ENCODE measurements at places on chromosomes 13 and 19.

DNA sequence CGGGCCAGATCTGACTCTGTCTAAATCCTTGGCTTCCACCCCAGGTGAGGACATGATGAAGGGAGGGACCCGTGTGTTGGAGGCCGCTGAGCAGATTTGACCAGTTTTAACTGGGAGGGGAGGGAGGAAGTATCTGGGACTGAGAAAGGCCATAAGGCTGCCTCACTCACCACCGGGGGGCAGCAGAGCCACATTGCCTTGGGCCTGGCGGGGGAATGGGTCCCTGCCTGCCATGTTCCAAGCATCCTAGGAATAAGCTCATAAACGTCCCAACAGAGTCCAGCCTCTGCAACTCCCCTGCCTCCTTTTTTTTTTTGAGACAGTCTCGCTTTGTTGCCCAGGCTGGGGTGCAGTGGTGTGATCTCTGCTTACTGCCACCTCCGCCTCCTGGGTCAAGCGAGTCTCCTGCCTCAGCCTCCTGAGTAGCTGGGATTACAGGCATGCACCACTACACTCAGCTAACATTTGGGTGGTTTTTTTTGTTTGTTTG, 15.5 kb downstream of the MAST3 start:
- peak; percentile 81 for DNase-seq

GRCh38 chr13:31485651-31486051, 253.7 kb upstream of the RXFP2 start:
- peak; percentile 48 for DNase-seq

DNA sequence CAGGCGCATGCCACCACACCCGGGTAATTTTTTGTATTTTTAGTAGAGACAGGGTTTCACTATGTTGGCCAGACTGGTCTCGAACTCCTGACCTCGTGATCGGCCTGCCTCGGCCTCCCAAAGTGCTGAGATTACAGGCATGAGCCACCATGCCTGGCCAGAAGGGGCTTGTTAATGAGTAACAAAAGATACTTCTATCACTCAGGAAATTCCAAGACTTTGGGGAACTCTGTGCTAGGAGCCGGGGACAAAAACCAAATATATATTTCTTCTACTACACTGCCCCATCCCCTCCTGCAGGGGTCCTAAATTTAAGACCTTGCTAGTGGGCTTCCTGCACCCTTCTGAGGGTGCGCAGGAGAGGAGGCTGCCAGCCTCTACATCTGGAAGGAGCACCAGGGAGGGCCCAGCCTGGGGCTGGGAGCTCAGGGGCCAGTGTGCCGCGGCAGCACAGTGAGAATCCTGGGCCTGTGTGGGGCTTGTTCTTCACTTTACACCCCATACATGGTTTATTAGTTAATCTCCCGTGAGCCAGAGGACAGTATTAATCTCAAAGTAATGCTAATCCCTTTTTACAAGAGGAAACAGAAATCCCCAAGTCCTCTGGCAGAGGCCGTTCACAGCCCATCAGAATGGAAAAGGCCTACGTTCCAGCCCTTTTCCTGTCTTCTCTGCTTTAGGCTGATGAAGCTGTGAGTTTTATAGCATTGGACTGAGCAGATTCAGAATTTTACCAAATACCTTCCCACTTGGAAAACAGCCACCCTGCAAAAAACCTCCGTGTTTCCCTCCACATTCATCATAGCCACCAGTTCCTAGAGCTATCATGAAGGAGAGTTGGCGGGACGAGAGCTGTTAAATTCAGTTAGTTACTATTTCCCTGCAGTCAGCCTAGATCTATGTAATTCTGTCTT, 44.4 kb upstream of the NPAS1 start:
- DNase-seq = no peak

DNA sequence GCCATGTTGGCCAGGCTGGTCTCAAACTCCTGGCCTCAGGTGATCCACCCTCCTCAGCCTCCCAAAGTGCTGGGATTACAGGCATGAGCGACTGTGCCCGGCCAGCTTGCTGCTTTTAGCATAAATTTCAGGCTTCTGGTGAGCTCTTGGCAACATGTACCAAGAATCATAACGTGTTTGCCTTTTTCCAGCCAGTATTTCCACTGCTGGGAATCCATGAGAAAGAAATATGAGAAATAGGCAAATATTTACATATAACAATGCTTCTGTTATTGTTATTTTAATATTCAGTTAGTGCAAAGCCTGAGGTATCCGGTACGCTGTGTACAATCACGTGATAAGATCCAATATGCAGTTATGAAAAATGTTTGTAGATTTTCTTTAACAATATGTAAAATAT, 29.2 kb upstream of the CERS4 start:
- no peak for DNase-seq

- no peak for DNase-seq
Observed at GRCh38 chr13:94120878-94121277, 358.6 kb downstream of the DCT start.

GRCh38 chr19:49340069-49340864, 5.1 kb downstream of the CD37 start:
- no peak for DNase-seq

DNA sequence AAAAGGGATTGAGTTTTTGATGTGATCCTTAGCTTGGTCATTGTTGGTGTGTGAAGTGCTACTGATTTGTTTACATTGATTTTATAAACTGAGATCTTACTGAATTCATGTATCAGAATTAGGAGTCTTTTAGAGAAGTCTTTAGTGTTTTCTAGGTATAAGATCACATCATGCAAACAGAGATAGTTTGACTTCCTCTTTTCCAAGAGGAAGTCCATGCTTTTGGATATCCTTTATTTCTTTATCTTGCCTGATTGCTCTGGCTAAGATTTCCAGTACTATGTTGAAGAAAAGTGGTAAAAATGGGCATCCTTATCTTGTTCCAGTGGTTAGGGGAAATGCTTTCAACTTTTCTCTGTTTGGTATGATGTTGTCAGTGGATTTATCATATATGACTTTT, 561.2 kb upstream of the SLITRK1 start:
- DNase-seq = no peak

DNA sequence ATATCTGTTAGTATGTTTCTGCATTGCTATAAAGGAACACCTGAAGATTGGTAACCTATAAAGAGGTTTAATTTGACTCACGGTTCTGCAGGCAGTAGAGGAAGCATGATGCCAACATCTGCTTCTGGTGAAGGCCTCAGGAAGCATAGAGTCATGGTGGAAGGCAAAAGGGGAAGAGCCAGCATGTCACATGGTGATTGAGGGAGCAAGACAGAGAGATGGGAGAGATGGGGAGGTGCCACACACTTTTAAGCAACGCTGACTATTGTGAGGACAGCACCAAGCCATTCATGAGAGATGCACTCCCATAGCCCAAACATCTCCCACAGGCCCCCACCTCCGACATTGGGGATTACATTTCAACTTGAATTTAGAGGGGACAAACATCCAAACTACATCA, 32.8 kb downstream of the COG6 start:
- DNase-seq = no peak

- no peak for DNase-seq
Observed at GRCh38 chr13:76868371-76868770, 17.8 kb downstream of the KCTD12 start.

- DNase-seq = no peak
Observed at GRCh38 chr13:76973920-76974617, 17.8 kb upstream of the CLN5 start.

- no peak for DNase-seq
Observed at GRCh38 chr19:17495639-17496296, 15.7 kb upstream of the PGLS start.

GRCh38 chr13:104181526-104182231, 1115.5 kb upstream of the SLC10A2 start:
- DNase-seq = no peak

- no peak for DNase-seq
Observed at GRCh38 chr19:42150364-42150763, 18.1 kb upstream of the POU2F2 start.

DNA sequence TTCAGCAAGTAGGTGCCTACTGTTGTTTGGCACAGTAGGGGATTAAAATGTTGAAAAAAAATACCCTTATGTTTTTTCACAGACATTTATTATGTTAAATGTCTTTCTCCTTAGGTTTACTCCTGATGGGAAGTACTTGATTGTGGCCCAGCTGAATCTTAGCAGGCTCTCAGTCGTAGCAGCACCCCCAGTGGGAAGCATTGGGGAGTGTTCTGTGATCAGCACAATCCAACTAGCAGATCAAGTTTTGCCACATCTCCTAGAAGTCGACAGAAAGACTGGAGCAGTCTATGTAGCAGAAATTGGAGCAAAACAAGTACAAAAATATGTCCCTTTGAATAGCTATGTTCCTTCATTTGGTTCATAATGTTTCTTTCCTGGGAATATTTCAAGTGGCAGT, 9.3 kb downstream of the NHLRC3 start:
- no peak for DNase-seq

DNA sequence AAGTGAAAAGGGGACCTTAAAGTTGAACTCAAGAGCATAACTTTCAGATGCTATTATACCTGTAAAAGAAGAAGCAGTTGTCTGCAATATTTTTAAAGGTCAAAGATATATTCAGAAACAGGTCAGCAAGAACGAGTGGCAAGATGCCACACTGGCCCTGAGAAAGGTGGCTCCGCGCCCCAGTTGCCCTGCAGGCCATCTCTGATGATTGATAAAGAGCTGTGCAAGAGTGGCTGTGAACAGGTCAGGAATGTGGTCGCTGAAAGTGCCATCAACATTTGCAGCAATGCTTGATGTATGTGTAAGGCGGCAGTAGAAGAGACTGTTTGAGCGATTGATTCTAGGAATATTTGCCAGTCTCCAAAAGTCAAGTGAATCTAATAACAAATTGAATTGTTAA, 664.2 kb upstream of the SLC10A2 start:
- no peak for DNase-seq

DNA sequence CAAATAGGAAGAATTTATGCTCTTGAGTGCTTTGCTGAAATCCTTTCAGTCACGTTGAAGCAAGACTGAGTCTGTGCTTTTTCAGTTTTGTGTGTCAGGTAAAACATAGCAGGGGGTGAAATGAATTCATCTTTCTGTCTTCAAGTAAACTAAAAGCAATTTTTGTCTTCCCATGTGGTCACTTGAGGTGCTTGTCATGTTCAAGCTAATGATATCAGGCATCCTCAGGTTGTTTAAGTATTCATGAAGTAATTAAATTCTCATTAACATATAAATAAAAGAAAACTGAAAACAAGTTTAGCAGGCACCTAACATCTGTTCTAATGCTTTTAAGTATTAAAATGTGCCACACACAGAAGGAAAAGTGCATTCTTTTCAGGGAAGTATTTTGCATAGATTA, 2701.3 kb downstream of the PCDH9 start:
- DNase-seq = no peak

DNA sequence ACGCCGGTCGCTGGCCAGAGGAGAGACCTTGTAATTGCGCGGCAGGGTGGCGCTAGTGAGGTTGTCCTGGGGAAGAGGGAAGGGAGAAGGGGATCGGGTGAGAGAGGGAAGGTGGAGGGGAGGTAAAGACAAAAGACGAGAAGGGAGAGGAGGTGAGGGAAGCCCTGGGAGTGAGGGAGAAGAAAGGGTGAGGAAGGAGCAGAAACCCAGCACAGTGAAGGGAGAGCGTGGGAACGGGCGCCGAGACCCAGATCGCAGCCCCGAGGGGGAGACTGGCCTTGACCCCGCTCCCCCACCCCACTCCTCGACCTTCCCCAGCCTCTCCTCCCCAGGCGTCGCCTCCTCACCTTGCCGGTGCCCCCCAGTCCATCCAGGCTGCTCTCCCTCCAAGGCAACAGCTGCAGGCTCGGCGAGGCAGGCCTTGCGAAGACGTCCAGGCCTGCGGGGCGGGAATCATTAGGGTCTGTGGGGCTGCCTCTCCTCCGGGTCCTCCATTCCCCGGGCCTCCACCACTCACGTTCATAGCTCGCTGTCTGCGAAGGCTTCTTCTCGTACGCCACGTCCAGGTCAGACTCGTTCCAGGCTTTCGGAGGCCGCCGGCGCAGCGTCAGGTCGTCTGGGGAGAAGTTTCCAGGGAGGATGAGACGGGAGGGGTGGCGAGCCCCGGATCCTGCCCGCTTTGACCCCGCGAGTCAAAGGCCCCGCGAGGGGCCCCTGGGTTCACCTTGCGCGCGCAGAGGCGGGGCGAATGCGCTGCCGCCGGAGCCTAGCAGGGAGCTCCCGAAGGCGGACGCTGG, 8.8 kb downstream of the PPP1R13L start:
- DNase-seq = no peak

DNA sequence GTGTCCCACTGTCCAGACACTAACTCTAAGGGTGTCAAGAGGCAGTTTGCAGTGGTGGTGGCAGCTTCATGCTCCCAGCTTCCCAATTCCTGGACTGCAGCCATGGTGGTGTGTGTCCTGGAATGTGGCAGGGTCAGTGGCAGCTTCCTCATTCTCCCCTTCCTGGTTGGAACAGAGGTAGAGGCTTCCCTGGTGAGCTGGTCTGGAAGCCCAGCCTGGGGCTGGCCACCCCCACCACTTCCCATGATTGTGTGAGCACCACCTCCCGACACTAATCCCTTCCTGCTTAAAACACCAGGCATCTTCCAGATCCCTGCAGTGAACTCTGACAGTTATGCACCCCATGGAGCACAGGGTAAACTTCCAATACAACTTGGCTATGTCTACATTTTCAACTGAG, 134.9 kb downstream of the RAP2A start:
- no peak for DNase-seq

- peak; percentile 36 for DNase-seq
Observed at GRCh38 chr19:2683430-2684003, 19.0 kb downstream of the GNG7 start.

DNA sequence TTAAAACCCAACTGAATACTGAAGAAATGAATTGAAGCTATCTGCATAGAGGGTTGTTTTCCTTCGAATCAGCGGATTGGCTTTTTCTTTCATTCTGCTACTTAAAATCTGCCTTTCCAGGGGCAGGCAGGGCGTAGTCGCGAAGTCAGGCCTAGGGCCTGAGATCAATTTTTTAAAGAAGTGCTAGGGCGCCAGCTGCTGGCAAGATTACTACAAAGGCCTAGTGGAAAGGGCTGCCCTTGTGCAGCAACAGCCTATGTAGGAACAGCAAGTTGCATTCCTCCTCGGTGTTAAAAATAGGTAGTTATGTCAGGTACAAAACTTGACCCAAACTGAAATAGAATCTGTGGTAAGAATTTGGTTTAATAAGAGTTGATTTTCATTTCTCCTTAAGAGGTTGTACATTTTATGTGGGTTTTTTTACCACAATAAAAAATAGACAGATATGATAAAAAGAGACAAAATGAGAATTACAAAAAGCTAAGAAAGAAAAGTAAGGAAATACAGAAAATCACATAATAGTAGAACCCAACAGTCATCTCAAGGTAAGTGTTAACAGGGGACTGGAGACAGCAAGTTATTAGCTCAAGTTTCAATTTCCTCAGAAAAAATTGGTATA, 9.5 kb upstream of the URAD start:
- DNase-seq = peak; percentile 39

GRCh38 chr13:37656247-37656940, 57.8 kb upstream of the POSTN start:
- no peak for DNase-seq

Measured in retina (tissue), 1 donor.